ENCODE measurements at places on chromosomes 4 and X.

- no peak for DNase-seq
These were observed 2.5 kb upstream of the PAGE2B start for GRCh38 chrX:55072286-55072685.

DNA sequence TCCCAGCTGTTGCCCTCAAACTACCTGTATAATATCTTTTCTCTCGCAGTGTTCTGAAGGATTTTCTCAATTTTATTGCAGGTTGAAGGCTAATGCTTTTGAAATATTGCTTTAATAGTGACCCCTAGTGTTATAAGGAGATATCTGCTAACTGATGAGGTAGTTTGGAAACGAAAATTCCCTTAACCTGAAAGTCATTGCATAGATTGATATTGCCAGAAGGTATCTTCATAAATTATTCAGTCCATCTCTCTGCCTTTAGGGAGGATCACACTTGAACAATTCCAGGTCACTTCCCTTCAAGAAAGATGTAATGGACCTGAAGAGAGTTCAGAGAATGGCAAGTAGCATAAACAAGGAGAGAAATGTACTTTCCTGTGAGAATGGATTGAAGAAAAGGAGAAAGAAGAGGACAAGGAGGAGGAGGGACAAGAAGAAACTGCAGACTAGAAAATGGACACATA is 44.1 kb downstream of the TIGD4 start:
- peak; percentile 50 for DNase-seq

GRCh38 chrX:3811331-3812311 is 98.2 kb upstream of the PRKX start:
- peak; percentile 35 for DNase-seq

- DNase-seq: peak; percentile 70
These were observed 538 bp downstream of the SCML2 start for GRCh38 chrX:18353931-18354368.

GRCh38 chr4:159160242-159160641 is 57.4 kb downstream of the RAPGEF2 start:
- peak; percentile 58 for DNase-seq

- DNase-seq: no peak
These were observed 884 bp downstream of the IDH3G start for GRCh38 chrX:153793291-153793690.

DNA sequence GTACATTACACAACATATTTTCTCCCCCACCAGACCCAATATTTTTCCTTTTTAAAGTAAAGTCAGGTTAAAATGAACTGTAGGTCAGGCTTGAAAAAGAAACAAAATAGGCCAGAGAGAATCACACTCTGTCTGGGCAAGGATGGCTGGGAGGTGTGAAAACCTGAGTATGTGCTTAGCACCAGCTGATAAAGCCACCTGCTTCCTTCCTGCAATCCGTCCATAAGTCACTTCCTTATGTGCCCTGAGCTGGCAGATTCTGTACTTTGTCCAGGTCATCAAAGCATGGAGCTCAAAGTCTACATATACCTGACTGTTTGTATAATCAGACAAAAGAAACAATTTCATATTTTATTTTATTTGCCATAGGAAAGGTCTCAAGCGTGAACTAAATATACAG is 37.7 kb downstream of the ANTXR2 start:
- DNase-seq: no peak

DNA sequence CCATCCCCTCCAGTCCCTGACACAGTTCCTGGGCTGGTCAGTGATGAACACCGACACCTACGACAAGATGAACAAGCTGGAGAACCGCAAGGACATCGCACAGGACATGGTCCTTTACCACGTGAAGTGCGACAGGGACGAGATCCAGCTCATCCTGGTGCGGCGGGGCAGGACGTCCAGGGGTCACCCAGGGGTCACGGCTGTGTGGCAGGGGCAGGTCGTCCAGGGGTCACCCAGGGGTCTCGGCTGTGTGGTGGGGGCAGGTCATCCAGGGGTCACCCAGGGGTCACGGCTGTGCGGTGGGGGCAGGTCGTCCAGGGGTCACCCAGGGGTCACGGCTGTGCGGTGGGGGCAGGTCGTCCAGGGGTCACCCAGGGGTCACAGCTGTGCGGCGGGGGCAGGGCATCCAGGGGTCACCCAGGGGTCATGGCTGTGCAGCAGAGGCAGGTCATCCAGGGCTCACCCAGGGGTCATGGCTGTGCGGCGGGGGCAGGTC is 16.7 kb downstream of the ATP5ME start:
- DNase-seq: no peak

- DNase-seq: no peak
These were observed 58.3 kb downstream of the USP38 start for GRCh38 chr4:143243041-143243440.
